Activated effector memory CD4-positive, alpha-beta T cell treated with Interleukin-2 at 50 U/mL for 16 hours (primary cell): ENCODE measurements at places on chromosomes 11 and 22.

DNA sequence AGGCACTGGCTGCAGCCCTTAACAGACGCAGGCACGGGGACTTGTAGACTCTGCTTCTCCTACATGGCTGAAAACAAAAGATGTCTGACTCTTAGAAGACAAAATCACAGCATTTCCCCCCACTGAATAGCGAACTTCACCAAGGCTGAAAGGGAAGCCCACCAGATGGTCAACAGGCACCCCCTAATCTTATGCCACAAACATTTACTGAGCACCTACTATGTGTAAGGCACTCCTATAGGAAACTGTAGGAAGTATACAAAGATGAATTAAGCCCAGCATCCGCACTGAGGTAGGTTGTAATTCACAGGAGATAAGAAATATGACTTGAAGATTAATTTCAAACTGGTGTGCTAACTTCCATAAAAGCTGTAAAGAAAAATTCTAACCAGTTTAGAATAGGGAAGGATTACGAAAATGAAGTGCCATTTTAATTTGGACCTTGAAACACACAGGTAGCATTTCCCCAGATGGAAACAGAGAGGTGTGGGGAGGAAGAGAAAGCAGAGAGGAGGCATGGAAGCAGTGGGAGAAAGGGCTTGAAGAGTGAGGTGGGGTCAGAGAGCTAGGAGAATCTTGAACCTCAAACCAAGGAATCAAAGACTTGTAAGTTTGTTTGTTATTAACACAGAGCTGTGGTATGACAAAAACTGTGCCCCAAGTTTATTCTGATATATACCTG is 38.1 kb downstream of the NUMA1 start:
- DNase-seq = no peak

- no peak for DNase-seq
Measured at GRCh38 chr22:48244388-48245195, 1482.1 kb downstream of the TBC1D22A start.

DNA sequence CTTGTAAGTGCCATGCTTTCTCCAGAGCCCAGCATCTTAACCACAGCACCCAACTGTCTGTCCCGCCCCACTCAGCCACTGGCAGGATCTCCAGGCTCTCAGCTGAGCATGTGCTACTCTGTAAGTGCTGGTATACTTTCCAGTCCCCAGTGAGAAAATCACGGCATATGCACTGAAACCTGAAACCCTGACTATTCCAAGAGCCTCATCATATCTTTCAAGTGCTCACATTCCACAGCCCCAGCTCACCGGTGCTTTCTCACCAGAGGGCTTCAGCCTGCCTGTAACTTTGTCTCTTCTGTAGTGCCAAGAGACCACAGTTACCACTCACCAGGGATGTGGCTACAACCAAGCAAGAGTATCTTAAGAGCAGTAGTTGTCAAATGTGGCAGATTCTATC is 24.4 kb upstream of the PAMR1 start:
- no peak for DNase-seq

- no peak for DNase-seq
Measured at GRCh38 chr22:46107089-46107664, 43.1 kb upstream of the PPARA start.

GRCh38 chr11:25377466-25377865 is 880.6 kb downstream of the LUZP2 start:
- DNase-seq = no peak

GRCh38 chr11:6992026-6992425 is 28.1 kb downstream of the ZNF214 start:
- no peak for DNase-seq

DNA sequence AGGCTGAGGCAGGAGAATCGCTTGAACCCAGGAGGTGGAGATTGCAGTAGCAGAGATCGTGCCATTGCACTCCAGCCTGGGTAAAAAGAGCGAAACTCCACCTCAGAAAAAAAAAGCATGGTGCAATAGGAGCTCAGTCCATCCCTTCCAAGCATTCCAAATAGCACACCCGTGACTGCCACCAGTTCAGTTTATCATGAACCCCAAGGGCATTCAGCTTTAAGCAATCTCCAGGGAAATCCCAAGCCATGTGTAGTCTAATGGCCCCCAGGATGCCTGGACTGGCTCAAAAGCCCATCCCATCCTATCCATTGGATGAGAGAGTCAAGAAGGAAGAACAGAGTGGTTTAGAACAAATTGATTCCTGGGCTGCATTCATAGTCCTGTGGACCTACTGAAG is 16.2 kb downstream of the MICAL3 start:
- DNase-seq = no peak

- no peak for DNase-seq
Measured at GRCh38 chr22:31872209-31872608, 72.1 kb upstream of the YWHAH start.

GRCh38 chr11:62251698-62252097 is 9.7 kb downstream of the SCGB1D2 start:
- no peak for DNase-seq

DNA sequence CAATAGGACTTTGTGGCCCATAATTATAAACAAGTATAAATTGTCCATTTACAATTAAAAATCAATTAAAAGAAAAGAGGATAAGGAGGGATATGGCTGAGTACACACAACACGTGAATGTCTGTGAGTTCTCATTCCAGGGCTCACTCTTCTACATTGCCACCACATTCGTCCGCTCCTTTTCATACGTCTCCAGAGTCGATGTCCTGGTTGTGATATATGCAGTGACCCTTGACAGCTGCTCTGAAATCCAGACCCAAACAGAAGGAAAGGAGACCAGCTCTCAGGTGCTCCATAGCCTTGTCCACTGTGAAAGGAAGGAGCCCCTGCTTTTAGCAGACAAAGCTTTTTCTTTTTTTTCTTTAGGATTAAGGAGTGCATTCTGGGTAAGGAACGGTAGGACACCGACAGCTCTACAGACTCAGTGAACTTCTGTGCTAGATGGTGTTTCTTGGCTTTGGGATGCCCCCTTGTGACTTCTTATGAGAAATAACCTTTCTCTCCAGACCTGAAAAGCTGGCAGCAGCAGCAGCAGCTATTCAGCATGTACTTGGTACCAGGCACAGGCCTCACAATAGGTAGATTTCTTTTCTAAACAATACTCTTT is 19.7 kb upstream of the DNAJB13 start:
- DNase-seq = no peak

DNA sequence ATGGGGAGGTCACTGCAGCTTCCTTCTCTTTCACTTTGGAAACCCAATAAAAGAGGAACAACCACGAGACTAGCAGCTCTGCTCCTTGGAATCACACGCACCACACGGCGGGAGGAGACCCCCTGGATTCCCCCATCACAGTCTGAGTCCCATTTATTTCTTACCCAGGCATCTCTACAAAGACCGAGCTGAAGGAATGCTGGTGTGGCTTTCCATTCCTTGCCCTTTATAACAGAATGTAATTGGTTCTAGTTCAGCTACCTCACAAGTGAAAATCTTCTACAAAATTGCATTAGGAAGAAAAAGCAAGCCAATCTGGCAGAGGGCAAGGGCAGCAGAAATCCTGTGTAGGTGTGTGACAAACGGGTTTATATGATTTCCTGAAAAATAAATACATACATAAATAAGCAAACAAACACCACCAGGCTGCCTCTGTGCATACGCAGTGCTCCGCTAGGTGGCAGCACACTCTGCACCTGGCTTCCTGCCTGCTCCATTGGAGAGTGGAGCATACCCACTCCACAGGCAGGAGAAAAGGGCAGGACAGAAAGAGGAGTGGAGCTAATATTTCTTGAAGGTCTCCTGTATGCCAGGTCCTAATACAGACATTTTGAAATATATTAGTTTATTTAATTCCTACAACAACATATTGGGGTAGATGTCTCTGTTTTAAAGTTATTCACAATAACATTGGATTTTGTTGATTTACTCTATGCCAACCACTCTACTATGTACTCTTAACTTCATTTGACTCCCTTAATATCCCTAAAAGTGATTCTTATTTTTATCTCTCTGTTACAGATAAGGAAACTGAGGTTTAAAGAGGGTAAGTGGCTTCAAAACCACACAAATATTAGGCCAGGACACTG is 673.1 kb downstream of the KCNA4 start:
- DNase-seq = no peak

DNA sequence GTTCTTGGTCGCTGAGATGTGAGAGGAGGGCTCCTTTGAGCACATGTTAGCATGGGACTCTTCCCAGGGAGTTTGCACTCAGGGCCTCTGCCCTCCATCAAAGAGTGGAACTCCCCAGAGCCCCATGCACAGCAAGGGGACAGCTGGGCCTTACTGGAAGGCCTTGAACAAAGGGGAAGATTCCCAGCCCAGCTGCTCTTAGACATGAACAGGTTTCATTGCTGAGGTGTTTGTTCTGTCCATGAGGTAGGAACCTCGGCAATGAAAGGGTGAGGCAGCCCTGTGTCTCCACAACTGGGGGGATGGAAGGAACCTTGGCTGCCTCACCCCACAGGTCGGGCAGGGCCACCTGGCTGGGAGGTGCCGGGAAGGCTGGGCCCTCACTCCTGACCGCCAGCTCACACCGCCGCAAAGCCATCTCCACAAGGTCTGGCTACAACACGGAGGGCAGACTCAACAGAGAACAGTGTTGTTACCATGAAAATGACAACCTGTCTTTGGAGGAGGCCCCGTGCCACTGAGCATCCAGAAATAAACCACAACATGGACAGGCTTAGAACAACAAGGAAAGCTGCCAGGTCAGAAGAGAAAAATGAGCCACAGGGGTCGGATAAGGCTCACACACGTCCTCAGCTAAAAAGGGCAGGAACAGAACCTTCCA is 3.2 kb downstream of the DERL3 start:
- DNase-seq = no peak

DNA sequence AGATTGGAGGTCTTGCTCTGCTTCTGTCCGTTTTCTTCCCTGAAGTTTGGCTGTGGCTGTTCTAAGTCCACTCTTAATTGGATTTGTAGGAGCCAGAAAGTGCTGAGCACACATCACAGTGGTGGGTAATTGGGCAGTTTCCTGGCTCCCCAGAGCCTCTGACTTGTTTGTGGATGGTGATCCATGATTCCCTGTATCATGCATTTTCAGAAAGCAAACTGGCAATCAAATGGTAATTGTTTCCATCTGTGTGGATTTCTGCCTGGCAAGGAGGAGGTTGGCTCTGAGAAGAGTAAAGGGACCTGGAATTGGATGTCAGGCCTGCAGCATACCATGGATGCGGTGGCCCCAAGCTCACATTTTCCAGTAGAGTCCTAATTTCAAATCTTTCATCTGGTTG is 49.5 kb downstream of the PPFIBP2 start:
- no peak for DNase-seq

- no peak for DNase-seq
Measured at GRCh38 chr11:2911088-2911784, 18.0 kb downstream of the PHLDA2 start.

- no peak for DNase-seq
Measured at GRCh38 chr11:66868082-66868725, 11.3 kb downstream of the LRFN4 start.
